ENCODE measurements at places on chromosomes 13 and 19.

DNA sequence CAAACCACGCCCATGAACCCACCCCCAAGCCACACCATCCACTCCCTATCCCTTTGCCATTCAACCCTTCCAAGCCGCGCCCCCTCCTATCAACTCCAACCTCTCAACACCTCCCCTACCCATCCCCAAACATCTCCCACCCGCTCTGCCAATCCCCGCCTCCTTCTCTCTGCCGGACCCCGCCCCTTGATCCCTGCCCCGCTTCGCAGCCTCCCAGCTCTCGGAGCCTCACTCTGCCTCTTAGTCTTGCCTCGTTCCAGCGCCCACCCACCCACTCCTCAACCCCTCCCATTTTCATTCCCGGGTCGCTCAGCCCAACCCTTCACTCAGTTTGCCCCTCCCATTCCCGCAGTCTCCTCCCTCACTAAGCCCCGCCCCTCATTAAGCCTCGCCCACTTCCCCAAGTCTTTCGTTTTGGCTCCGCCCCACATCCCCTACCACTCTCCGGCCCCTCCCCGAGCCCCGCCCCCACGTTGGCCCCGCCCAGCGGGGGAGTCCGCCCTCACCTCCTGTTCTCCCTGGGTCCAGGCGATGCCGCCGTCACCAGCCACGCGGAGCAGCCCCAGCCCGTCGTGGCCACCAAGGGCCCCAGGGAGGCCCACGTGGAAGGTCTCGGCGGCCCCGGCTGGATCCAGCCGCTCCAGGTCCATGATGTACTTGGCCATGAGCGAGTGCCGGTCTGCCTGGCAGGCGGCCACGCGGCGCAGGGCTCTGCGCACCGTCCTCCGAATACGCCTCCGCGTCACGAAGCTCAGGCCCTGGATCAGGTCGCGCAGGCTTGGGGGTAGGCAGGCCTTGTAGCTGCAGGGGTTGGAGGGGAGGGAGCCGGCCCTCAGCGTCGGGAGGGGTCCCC lies 5.7 kb downstream of the JAK3 start:
- DNase-seq: peak; percentile 24

- DNase-seq: no peak
Observed at GRCh38 chr19:42360787-42361544, 29.1 kb downstream of the CNFN start.

- DNase-seq: no peak
Observed at GRCh38 chr19:29715701-29716581, 880 bp upstream of the C19orf12 start.

DNA sequence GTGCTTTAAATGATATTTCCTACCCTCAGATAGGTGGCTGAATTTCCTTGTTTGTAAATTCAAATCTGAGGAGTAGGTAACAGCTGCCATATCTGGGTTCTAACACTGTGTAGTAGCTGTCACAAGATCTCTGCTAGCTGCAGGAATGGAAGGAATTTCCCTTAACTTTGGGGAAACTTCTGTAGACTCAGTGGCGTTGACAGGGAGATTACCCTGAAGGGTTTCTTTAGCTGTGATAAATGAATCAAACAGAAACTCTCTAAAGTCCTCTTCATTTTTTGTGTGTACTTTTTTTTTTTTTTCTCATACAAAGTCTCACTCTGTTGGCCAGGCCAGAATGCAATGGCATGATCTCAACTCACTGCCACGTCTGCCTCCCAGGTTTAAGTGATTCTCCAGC lies 5.3 kb upstream of the EPSTI1 start:
- no peak for DNase-seq

DNA sequence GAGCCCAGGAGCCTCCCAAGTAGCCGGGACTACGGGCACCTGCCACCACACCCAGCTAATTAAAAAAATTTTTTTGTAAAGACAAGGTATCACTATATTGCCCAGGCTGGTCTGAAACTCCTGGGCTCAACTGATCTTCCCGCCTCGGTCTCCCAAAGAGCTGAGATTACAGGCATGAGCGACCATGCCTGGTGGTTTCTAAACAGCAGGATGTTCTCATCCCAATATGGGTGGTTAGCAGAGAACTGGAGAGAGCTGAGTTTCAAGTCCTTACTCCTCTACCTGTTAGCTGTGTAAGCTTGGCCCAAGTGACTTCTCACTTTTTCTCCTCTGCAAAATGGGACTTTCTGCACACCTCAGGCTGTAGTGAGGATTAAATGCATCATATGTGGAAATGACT lies 8.0 kb downstream of the TMEM91 start:
- DNase-seq: no peak

GRCh38 chr19:12785431-12786031 lies 5.8 kb upstream of the JUNB start:
- no peak for DNase-seq

GRCh38 chr19:48325265-48325910 lies at the start of gene EMP3:
Gene EMP3, plus strand, starts transcription at chr19:48325552. Its CDS starts 1,293 bp downstream, at chr19:48326845.
- no peak for DNase-seq

DNA sequence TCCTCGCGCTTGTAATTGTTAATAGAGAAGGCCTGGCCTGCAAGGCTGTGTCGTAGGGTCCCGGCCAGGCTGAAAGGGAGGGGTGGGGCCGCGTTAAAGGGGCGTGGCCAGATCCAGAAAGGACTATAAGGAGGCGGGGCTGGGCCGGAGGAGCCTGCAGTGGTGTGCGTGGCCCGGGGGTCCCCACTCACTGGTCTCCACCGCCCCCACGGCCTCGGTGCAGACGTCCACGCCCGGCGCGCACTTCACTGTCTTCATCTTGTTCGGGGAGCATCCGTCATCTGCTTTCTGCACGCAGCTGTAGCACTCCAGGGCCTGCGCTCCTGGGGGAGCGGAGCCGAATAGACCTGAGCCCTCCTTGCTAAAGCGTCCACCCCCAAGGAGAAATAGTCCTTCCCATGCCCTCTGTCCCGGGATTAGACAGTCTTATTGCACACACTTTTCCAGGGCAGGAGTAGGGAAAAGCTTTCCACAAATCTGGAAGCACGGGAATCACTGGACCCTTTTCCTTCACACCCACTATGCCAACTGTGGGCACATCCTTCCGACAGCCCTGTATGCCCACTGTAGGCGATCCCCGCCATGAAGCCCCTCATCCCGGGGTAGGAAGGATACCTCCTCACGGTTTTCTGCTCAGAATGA lies 1.2 kb downstream of the LYPD3 start:
- no peak for DNase-seq

DNA sequence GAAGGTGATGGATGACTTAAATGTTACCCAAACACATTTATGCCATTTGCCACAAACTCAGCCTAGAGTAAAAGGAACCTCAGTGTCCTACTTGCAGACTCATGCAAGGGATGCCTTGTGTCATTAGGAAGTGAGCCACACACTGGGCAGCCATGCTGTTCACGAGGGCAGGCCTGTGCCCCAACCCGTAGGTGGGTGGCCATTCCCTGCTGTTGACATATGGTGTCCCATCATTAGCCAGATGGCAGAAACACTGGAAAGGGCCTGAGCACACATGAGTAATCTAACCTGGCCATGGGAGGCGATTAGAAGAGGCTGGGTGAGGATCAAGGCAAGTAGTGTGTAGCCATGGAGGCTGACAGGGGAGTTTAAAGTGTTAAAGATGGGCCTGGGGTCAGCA lies 9.7 kb upstream of the LRCH1 start:
- DNase-seq: no peak

DNA sequence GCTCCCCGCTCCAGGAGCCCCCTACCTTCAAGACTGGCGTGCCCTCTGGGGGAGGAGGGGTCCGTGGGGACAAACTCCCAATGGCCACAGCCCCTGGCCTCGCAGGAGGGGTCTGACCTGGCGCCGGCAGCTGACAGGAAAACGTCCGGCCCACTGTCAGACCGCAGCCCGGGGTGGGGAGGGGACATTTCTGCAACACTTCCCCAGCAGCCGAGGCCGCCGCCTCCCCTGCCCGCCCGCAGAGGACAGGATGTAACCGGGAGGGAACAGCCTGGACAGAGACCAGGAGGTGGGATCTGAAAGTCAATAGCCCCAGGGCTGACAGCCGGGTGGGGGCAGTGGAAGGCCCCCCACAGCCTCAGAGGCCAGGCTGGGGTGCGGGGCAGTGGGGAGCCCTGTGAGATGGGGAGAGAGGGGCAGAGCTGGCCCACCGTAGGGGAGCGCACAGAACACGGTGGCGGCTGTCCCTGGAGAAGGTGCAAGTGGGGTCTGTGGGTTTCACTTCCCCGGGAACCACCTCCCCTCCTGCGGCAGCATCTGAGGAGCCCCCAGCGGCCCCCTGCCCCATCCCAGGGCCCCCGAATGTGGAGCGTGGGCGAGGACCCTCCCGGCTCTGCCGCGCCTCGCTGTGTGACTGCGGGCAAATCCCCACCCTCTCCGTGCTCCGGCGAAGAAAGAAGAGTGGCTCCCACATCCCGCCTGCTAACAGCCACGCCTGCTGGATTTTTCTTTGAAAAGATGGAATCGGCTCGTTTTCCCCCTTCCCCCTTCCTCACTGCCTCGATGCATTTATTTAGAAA lies at the start of gene PEAK3:
PEAK3 (minus strand) TSS at position 114 of the 800 bp plus-strand sequence. CDS start 1,244 bp downstream, outside the sequence.
- DNase-seq: no peak

DNA sequence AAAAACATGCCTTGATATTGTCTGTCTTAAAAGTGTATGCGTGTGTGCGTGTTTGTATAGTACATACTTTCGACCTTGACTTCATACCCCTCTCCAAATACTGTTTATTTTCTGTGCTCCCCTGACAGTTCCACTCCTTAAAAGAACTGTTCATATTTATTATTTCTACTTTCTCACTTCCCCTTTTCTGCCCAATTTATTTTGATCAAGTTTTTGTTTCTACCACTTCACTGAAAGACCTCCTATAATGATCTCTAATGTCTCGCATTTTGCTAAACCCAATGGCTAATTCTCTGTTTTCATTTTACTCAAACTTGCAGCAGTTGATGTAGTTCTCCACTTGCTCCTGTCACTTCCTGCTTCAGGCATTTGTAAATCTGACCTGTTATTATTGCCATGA lies 426.1 kb upstream of the KLF12 start:
- no peak for DNase-seq

DNA sequence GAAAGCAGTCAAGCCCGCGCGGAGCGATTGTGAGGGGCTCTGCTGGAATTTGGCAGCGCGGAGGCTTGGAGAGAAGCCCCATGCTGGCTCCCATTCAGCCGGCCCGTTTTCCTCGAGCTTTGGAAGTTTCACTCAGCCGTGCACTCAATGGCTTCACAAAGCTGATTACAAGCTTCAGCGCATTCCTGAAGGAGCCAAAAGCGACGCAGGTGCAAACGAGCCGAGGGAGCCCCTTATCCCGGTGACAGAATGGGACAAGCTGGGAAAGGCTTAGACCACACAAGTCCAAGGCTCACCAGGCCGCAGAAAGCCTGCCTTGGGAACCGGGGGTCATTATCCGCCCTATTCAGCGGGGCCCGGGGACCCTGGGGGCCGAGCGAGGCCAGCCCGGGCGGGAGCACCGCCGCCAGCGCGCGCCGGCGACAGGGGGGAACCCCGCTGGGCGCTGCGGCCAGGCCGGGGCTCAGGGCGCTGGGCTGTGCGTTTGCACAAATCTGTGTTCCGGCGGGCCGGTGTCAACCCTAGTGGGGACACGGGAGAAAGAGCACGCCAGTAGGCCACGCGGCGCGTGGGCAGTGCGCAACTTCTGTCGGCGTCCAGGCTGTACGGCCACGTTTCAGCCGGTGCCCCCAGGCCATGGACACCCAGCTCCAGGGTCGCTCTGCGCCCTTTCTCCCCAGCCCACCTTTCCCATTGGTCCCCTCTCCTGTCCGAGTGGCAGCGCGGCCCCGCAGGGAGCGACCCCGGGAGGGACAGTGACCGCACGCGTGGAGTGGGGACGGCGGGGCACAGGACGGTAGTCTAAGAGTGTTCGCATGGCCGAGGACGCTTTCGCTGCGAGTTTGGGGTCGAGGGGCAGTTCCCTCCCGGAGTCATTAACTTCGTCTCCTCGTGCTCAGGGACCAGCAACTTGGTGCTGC lies 37.3 kb downstream of the SOX1 start:
- no peak for DNase-seq

GRCh38 chr19:13794757-13795589 lies at the start of gene ZSWIM4:
Gene ZSWIM4, plus strand, starts transcription at chr19:13795443. Its CDS starts 206 bp downstream, at chr19:13795649.
- peak; percentile 99 for DNase-seq

Measured in NCI-H510A treated with DMSO at 0.1 percent for 48 hours (cell line).